Vagina (tissue), 2 donors: ENCODE measurements at places on chromosomes 11 and 22. TPM values are rescaled to one million over a fixed set of nuclear protein-coding genes. Genes with fewer than 3 reads are reported as not detected.

GRCh38 chr11:1256257-1257045 lies 33.6 kb downstream of the MUC5B start:
- H3K27ac ChIP-seq, result no peak overlapping the region
- no peaks in the 10 kb centered on the region for H3K36me3 ChIP-seq
- no peak overlapping the region for H3K4me3 ChIP-seq
- H3K27me3 ChIP-seq, result no peaks in the 10 kb centered on the region
- H3K4me1 ChIP-seq, result peaks cover 2% of the 10 kb centered on the region
- DNase-seq, result no peak

DNA sequence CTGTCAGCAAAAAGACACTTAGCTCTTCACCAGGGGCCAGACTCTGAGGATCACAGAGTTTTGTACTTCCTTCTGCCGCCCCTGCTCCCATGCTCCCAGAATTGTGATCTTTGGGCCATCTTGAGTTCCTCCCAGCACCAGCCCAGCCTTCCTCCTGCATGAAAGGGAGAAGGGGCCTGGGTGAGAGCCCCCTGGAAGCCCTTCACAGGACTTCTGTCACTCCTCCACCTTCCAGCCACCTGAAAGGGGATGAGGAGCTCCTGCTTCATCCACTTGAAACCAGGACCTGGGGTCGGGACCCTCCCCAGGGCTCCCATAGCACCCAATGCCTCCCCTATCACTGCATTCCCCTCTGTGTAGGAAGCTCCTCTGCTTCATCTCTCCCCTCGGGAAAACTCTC lies 174.2 kb downstream of the BUD13 start:
- H3K27me3 ChIP-seq, result no peaks in the 10 kb centered on the region
- no peaks in the 10 kb centered on the region for H3K4me1 ChIP-seq
- no peak overlapping the region for H3K27ac ChIP-seq
- no peaks in the 10 kb centered on the region for H3K36me3 ChIP-seq

- no peaks in the 10 kb centered on the region for H3K36me3 ChIP-seq
- no peaks in the 10 kb centered on the region for H3K27me3 ChIP-seq
- no peak overlapping the region for H3K27ac ChIP-seq
- no peak for DNase-seq
- no peaks in the 10 kb centered on the region for H3K4me1 ChIP-seq
Measured at GRCh38 chr11:124277207-124277606, 21.0 kb downstream of the OR8G5 start.

DNA sequence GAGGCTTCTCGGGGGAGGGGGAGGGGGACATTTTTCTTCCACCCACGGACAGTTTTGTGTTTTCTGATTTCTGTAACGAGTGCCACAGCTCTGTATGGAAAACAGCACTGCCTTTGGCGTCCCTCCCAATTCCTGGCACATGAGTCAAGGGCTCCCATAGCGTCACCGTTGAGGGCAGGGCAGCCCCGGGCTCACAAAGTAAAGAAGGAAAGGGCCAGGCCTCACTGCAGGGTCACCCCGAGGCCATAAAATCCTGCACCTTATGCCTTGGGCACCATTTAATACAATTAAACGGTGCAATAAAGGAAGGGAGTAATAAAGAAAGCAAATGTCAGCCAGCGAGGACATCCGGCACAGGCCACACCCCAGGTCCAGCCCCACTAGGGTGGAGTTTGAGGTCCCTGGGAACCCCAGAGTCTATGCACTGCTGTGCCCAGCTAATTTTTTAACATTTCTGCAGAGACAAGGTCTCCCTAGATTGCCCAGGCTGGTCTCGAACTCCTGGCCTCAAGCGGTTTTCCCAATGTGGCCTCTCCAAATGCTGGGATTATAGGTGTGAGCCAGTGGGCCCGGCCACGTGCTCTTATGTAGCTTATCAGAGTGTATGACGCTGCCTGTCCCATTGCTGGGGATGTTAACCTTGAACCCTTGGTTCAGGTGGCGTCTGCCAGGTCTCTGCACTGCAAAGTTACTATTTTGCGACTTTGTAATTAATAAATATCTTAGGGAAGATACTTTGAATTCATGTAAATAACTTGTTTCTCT lies 13.6 kb upstream of the MUC2 start:
- H3K4me1 ChIP-seq, result peaks cover 9% of the 10 kb centered on the region
- H3K4me3 ChIP-seq, result no peak overlapping the region
- H3K27ac ChIP-seq, result no peak overlapping the region
- no peaks in the 10 kb centered on the region for H3K36me3 ChIP-seq
- H3K27me3 ChIP-seq, result no peaks in the 10 kb centered on the region

GRCh38 chr22:32077151-32077550 lies 34.1 kb downstream of the SLC5A1 start:
- no peaks in the 10 kb centered on the region for H3K36me3 ChIP-seq
- H3K27me3 ChIP-seq, result no peaks in the 10 kb centered on the region
- H3K4me3 ChIP-seq, result no peak overlapping the region
- H3K27ac ChIP-seq, result no peak overlapping the region
- no peaks in the 10 kb centered on the region for H3K4me1 ChIP-seq
- no peak for DNase-seq

GRCh38 chr22:48450188-48450825 lies 1377.4 kb downstream of the BRD1 start:
- no peak overlapping the region for H3K4me3 ChIP-seq
- H3K27me3 ChIP-seq, result no peaks in the 10 kb centered on the region
- no peak for DNase-seq
- H3K27ac ChIP-seq, result no peak overlapping the region

Gene GAS2
- 3.2 TPM for total RNA-seq

Gene MAP6
- 6.9 TPM for total RNA-seq
